Thymus (tissue), 14 donors: ENCODE measurements at places on chromosomes 12 and 14. TPM values are rescaled to one million over a fixed set of nuclear protein-coding genes. Genes with fewer than 3 reads are reported as not detected.

The KRT82 gene
- total RNA-seq: 0.05 TPM

The KRT83 gene
- total RNA-seq: 0.33 TPM

The TMEM233 gene
- 1.1 TPM for total RNA-seq

The KRT71 gene
- 0.57 TPM for total RNA-seq

DNA sequence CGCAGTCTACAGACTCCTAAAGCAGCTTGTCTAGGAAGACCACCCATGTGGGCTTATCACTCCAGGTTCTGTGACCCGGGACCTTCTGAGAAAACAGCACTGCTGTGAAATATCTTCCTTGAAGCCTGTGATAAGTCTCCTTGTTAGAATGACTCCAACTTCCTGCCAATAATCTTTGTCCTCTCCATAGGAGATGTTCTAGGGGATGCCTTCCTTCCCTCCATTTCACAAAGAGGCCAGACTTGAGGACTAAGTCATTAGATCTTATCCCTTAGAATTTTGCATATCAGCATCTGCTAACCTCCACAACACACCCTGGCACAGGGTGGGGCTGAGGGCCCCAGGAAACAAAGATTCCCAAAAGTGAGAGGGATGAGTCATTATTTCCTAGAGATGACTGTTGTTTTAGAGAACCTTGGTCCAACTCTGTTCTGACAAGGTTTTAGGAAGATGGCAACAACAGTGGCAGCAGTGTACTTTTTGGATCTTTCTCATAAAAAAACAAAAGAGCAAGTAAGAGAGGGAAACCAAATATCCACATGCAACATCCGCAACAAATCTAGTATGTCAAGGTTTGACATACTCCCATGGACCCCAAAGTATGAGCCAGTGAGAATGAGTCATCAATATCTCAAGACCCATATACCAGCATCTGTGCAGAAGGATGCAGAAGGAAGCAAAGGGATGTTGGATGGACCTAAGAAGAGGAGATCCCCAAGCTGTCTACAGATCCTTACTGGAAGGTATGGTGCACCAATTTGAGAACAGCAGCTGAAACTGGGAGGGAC is 6.0 kb downstream of the LTB4R start:
- no peak overlapping the region for H3K27ac ChIP-seq
- no peak overlapping the region for H3K4me3 ChIP-seq
- no peak for DNase-seq
- peaks cover 21% of the 10 kb centered on the region for H3K4me1 ChIP-seq

GRCh38 chr14:65160091-65160490 is 57.8 kb upstream of the MAX start:
- no peaks in the 10 kb centered on the region for H3K27me3 ChIP-seq
- no peaks in the 10 kb centered on the region for H3K36me3 ChIP-seq
- no peak overlapping the region for H3K4me3 ChIP-seq
- DNase-seq: no peak

DNA sequence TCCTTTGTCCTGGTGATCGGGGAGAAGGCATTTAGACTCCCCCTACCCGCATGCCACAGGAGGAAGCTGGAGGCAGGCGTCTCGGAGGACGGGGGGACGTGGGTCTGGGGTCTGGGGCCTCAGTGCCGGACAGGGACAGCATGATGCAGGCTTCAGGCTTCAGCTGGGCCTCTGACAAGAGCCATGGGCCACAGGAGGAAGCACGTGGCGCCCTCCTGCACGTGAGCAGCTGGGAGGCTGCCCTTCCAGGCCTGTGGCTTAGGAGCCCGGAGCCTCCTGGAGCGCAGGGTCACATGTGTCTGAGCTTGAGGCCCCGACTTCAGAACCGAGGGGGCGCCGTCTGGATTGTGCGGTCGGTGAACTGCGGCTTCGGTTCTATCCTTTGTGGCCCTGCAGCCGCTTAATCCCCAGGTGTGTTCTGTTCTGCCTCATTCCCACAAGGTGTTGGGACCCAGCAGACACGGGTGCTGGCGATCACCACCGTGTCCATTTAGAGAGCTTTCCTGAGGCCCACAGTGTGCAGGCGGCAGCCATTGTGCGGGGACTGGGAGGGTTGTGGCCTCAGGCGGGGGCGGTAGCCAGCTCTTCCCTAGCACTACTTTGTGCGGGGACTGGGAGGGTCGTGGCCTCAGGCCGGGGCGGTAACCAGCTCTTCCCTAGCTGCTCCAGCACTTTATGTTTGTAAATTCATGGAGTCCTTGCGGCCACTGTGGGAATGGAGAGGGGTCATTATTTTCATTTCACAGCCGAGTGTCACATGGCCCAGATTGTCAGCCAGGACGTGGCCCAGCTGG is 150.2 kb downstream of the ADGRD1 start:
- H3K36me3 ChIP-seq: no peaks in the 10 kb centered on the region
- no peaks in the 10 kb centered on the region for H3K4me1 ChIP-seq
- H3K27me3 ChIP-seq: no peaks in the 10 kb centered on the region
- H3K4me3 ChIP-seq: no peak overlapping the region
- DNase-seq: no peak
- H3K27ac ChIP-seq: no peak overlapping the region

GRCh38 chr14:74562515-74563232 is 49.4 kb downstream of the LTBP2 start:
- no peak overlapping the region for H3K4me3 ChIP-seq
- H3K27me3 ChIP-seq: no peaks in the 10 kb centered on the region
- no peak overlapping the region for H3K27ac ChIP-seq

DNA sequence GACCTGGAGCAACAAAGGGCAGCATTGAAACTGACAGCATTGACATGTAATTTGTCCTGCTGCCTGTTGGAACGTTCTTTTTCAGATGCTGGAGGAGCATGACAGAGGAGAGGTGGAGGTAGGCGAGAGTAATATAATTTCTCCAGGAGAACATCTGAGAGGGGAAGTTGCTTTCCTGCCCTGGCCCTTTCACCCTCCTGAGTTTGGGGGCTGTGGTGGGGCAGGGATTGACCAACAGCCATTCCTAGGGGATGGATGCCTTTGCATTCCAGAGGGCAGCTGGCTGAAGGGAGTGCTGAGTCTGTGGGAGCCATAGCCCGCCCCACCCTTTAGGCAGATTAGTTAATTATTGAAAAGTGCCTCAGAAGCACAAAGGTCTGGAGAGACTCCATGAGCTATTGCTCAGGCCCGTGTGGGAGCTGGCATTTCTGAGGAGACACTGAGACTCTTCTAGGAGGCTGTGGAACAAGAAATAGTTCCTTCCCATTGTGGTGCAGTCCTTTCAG is 73.5 kb downstream of the ARF6 start:
- peaks cover 10% of the 10 kb centered on the region for H3K4me1 ChIP-seq
- no peak for DNase-seq
- H3K27me3 ChIP-seq: no peaks in the 10 kb centered on the region

GRCh38 chr12:127620735-127621355 is 646.1 kb upstream of the TMEM132C start:
- H3K27ac ChIP-seq: no peak overlapping the region
- no peak overlapping the region for H3K4me3 ChIP-seq
- H3K27me3 ChIP-seq: no peaks in the 10 kb centered on the region
- H3K4me1 ChIP-seq: no peaks in the 10 kb centered on the region
- DNase-seq: no peak

DNA sequence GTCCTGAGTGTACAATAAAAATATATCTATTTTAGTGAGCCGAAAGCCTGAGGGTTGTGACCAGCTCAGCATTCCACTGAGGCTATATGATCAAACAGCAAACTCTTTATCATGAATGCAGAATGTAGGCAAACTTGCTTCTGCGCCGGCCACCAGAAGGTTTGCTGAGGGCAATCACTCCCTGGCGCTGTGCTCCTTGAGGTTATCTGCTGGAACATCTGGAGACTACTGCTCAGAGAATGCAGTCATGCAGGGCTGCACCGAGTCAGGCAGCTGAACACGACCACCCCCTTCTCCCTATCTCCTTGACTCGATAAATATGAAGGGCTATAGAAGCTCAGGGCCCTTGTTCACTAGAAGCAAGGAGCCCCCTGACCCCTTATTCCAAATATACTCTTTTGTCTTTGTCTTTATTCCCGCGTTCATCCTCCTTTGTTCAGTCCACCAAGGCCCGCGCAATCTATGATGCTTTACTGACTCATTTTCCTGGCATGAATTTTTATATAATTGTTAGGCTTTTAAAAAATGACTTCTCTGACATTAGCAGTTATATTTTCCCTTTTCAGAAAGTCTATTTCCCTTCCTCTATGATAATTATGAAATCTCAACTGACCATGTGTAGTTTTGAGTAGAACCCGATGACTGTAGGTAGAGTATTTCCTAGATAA is 1089.3 kb downstream of the SLC16A7 start:
- H3K4me1 ChIP-seq: no peaks in the 10 kb centered on the region
- DNase-seq: no peak
- H3K27me3 ChIP-seq: no peaks in the 10 kb centered on the region
- no peak overlapping the region for H3K4me3 ChIP-seq
- H3K36me3 ChIP-seq: no peaks in the 10 kb centered on the region
- H3K27ac ChIP-seq: no peak overlapping the region

GRCh38 chr12:108915632-108916133 is 35.8 kb downstream of the DAO start:
- no peaks in the 10 kb centered on the region for H3K27me3 ChIP-seq
- no peaks in the 10 kb centered on the region for H3K4me1 ChIP-seq
